ENCODE measurements at places on chromosomes 5 and 9.

DNA sequence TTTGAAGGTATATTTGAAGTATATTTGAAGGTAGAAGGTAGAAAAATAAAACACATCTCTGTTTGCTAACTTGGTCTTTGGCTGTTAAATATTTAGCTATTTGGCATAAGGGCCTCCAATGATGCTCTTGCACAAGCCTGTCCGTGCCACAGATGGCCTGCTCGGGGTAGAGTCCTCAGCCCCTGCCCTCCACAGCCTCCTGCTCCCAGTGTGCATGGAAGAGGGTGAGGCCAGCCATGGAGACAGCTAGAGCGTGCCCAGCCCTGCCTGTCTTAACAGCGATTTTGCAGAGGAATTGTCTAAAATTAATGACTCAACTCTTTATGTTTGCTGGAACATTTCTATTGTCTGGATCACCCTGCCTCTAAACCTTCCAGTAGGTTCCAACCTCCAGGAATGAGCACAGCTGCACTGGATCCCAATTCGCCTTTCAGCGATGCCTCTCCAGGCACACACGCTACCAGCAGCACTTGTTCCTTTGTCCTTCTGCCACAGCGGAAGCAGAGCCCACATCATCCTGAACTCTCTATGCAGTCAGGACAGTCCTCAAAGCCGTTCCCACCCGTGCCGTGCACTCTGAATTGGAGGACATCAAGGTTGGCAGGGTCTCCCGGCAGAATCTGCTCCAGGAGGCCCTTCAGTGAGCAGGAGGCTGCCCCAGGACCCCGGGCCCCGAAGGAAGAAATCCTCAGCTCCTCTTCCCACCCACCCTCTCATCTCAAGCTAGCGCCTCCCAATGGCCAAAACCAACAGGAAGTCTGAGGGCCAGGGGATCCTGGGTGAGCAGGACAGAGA, 254.0 kb upstream of the IRX1 start:
- DNase-seq, result no peak

DNA sequence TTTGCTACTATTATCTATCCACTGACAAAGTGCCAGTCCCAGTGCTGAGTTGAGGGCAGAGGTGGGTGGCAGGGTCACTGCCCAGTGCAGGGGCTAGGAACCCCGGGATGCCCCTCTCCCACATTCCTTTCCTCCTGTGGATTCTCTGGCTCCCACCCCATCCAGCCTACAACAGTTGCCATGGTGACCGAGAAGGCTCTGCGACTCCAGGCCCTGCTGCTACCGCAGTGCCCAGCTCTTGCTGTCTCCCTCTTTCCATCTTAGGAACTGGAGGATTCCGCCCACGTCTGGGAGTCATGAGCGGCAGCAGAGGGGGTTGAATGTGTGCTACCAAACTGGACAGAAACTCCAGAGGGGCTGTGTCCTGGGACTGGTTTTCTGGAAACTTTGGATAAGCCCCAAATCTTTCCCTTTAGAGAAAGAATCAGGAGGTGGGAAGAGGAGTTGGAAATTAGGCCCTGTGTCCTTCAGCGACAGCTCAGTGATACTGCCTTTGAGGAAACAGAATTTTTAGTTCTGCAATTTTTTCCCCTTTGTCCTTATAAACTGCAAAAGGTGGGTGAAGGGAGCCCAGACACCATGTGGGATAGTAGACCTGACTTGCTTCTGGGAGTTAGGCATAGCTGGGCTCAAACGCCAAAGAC, 20.7 kb upstream of the C5orf47 start:
- DNase-seq, result no peak

- no peak for DNase-seq
Observed at GRCh38 chr9:5516453-5517220, 6.3 kb downstream of the PDCD1LG2 start.

DNA sequence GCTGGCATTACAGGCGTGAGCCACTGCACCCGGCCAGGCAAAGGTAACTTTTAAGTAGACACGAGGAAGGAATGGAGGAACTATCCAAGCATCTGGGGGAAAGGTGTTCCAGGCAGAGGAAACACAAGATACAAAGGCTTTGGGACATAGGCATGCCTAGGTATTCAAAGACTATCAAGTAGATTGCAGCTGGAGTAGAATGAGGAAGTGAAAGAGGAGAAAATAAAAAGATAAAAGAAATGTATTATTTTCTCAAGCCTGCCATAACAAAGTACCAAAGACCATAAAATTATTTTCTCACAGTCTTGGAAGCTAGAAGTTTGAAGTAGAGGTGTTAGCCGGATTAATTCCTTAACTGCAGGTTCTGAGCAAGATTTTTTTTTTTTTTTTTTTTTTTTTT, 39.9 kb upstream of the GRIN3A start:
- no peak for DNase-seq
